Stimulated activated CD8-positive, alpha-beta memory T cell treated with anti-CD3 and anti-CD28 coated beads, Interleukin-4, amount 100 ng/mL, for 4 hours (primary cell): ENCODE measurements at places on chromosomes 5 and 9.

DNA sequence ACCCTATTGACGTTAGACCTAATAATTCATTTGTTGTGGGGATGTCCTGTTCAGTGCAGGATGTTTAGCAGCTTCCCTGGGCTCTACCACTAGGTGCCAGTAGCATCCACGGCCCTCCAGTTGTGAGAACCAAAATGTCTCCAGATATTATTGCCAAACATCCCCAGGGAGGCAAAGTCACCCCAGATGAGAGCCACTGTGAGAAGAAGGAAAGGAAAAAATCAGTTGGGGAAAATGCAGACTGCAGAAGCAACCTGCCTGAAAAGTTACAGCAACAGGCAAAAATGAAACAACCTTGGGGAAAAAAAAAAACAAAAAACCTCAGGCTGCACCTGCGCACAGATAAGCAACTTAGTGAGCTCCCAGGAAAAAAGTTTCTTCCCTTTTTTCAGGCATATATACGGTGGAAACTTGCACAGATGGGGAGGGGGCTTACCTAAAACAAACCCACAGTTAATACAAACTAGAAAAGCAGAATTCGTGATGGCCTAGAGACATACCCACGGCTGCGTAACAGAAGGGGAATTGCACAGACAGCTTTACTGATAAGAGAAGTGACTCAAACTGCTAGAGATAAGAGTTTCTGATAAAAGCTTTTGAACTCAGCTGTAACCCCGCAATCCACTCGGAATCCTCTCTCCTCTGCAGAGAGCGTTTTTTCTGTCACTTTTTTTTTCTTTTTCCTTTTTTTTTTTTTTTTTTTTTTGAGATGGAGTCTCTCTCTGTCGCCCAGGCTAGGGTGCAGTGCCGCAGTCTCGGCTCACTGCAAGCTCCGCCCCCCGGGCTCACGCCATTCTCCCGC, 29.8 kb upstream of the FBP1 start:
- no peak for DNase-seq

DNA sequence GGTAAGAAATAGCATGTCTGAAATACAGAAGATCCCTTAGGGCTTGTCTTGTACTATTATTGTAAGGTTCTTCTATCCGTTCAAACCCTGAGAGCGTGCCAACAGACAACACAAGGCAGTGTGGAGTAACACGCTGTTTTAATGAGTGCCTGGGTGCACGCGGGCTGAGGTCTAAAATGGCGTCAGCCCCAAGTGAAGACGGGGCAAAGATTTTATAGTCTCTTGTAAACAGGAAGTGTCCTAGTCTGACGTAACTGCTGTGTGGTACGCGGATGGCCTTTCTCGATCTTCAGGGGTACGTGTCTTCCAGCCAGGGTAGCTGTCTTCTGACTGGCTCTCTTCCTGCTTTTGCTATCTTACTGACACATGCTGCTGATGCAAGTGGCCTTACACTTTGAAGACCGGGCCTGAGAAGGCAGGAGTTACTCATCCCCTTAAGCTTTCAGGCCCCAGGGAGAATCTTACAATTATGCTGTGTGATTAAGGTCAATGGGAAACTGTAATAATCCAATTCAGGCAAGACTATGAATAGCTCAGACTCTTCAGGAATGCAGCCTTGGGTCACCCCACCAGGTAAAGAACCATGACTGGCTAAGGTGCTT, 1812.0 kb upstream of the CDH9 start:
- DNase-seq = no peak

DNA sequence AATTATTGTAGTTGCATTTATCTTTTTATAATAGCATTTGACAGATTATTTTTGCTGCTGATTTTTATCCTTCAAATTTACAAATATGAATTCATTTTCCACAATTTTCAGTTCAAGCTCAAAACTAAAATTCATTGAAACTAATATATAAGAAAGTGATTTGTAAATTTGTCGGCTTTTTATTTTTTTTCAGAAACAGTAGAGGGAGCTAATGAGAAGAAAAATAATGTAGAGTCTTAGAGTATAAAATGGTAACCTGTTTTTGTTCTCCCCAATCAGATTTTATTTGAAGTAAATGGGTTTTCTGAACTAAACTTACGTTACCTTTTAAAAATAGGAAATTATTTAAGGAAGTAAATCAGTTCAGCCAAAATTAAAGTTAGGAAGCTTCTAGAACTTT, 19.2 kb downstream of the PRRC1 start:
- no peak for DNase-seq

GRCh38 chr9:8456344-8456743, 656.8 kb upstream of the DMAC1 start:
- DNase-seq = no peak

DNA sequence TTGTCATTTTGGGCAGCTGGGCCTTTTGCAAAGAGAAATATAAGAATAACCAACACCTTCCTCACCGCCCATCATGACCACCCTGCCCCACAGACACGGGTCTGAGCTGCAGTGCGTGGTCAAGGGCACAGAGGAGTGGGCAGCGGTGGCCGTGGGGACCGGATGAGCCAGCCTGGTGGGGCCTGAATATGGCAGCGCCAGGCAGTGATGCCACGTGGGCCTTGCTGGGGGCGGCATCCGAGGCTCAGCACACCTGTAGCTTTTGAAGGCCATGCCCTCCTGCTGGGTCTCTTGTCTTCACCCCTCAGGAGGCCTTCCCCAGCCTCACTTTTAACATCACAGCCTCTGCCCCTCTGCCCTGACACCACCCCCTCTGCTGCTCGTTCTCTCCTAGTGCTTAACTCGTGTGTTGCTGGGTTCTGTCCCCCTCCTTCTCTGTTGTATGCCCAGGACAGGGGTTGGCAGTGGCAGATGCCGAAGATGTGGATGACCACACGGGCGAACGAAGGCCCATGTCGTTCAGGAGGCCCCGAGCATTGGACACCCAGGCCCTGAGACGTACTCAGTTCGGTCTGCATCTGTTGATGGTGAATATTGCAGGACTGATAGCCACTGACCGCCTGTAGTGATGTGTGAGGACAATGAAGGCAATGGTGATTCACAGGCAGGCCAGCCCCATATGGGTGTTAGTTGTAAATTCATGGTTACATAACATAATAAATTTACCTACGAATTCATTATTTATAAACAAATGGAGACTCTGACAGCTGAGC, 46.0 kb downstream of the AHRR start:
- no peak for DNase-seq

GRCh38 chr5:78576376-78576775, 72.2 kb downstream of the LHFPL2 start:
- DNase-seq = no peak

GRCh38 chr9:17574342-17574741, 4.5 kb upstream of the SH3GL2 start:
- DNase-seq = no peak

- DNase-seq = no peak
Observed at GRCh38 chr5:106766916-106767315, 903.8 kb downstream of the EFNA5 start.

DNA sequence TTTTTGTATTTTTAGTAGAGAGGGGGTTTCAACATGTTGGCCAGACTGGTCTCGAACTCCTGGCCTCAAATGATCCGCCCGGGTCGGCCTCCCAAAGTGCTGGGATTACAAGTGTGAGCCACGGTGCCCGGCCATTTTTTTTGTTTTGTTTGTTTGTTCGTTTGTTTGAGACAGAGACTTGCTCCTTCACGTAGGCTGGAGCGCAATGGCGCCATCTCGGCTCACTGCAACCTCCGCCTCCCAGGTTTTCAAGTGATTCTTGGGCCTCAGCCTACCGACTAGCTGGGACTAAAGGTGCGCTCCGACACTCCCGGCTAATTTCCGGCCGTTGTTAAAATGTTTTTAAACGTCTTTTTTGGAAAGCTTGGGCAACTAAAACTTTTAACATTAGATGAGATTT, 54.0 kb downstream of the SHOC1 start:
- DNase-seq = no peak

DNA sequence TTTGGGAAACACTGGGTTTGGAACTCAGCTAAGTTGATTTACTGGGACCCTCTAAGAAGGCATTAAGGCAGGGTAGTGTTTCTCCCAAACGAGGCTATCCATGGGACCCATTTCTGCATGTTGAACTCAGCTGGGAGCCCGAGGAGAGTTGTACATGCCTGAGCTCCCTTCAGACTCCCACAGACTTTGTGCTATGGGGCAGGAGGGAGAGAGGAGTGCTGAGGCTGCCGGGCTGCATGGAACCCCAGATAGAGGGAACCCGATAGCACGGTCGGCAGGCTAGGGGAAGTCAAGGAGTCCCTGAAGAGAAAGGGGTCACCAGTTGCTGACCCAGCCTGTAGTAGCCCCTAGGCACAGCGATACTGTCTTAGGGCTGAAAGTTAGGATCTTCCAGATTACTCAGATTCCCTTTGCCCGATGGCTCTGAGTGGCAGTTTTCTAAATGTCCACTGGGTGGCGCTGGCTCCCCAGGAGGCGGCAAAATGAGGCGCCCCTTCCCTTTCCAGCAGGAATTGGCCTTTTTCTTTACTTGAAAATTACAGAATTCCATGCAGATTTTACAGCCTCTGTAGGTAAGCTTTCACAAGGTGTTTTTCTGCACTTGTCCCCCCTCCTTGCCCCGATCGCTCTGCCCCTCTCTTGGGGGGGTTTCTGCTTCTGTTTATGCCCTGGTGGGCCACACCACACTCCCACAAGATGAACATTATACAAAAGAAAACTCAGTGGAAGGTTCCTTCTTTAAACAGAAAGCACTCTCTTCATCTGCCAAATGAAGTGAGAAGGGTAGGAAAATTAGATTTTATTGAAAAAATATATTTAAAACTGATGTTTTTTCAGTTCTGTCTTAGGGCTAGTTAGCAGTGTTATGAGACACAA, 17.8 kb downstream of the NANS start:
- DNase-seq = peak; percentile 38

GRCh38 chr5:1521671-1522600, 1.8 kb downstream of the LPCAT1 start:
- no peak for DNase-seq

GRCh38 chr5:64685866-64686265, 4.4 kb upstream of the SHISAL2B start:
- no peak for DNase-seq

GRCh38 chr9:137956039-137956438, 78.5 kb downstream of the CACNA1B start:
- no peak for DNase-seq

DNA sequence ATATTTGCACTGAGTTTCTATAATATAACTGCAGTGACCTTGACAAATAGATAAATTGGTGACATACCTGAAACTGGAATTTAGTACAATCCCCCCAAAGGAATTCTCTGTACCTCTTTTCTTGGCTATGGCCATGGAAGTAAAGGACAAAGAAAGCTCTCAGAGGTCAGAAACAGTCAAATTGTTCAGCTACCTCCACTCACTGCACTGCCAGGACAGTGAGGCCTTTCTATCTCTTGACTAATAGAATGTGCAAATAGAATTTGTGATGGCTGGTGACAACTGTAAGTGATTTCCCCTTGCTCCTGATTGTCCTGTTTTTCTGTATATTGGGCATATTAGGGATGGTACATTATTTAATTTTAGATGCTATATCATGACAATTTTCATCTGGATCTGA, 67.1 kb downstream of the CCDC192 start:
- no peak for DNase-seq

- no peak for DNase-seq
Observed at GRCh38 chr9:86041311-86041741, 58.0 kb downstream of the GOLM1 start.

DNA sequence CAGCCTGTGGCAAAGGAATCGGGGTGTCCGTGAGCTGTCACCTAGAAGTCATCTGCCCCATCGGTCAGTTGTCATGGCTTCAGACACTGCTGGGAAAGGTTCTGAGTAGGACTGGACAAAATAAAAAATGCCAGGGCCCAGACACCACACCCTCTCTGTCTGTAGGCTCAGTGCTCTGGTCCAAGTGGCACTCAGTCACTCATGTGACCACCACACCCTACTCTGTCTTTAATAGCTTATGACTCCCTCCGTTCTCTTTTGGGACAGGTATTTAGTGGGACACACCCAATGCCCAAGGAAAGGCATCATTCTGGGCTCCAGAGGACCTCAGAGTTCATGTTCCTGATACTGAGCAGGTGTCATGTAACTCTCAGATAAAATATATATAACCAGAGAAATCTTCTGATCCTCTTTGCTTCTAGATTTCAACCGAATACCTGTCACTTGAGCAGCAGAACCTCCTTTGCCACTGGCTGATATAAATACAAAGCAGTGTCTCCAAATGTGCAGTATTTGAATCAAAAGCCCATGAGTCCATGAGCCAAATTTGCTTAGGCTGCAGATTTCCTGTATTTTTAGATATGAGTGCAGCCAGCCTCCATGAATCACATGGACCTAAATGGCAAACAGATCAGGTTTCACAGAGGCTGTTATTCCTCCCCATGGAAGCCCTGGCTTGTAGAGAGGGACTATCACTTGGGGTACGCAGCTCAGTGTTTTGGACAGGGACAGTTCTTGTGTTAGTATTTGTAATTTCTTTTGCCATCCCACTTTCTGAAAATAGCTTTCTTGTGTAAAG, 272.0 kb downstream of the ARHGAP26 start:
- no peak for DNase-seq

DNA sequence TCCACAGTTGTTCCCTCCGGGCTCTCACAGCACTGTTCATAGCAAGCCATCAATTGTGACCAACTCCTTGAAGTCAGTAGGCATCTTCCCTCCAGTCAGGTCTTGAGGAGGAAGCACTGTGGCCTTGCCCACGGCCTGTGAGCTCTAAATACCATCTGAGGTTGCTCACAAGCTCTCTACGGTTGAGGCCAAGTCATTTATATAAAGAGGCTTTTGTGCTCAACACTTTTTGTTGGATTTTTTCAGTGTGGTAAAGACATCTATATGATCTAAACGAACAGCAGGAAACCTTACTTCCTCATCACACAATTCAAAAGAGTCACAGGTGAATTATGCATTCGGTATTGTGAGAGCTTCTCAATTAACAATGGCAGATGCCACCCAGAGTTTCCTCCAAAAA, 97.3 kb downstream of the ZNF462 start:
- no peak for DNase-seq

GRCh38 chr5:135737701-135738563, 96.5 kb upstream of the SLC25A48 start:
- no peak for DNase-seq

GRCh38 chr5:123132316-123132715, 43.3 kb downstream of the PRDM6 start:
- DNase-seq = no peak

DNA sequence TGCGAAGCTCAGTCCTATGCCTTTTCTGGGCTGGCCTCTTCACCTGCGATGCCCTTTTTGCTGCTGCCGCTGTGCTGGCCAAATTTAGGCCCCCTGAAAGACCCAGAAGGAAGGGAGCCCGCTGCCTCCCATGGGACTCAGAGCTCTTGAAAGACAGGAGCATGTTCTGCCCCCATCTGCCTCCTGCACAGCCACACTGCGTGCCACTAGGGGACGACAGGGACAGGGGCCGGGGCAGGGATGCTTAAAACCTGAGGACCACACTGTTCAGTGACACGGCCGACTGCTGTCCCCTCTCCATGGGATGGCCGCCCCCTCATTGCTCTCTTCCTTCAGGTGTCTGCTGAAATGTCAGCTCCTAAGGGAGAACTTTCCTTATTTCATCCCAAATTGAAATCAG, 132.4 kb downstream of the ADAMTS2 start:
- DNase-seq = no peak

DNA sequence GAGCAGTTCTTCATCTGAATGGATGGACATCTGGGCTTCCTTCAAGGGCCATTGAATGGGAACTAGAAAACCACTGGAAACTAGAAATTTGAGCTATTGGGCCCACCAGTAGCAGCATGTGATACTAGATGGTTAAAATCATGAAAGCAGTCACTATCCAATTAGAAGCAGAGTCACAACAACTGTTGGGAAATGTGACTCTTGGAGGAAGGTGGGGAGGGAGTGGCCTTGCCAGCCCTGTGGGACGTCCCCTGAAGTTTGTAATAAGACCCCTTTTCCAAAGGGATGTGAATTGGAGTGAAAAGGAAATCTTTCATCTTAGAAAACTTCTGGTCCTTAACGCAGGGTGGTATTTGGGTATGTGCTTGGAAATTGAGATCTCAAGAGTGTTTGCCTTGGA, 5.6 kb downstream of the RAB24 start:
- no peak for DNase-seq
